Posterior vena cava (tissue), 2 donors: ENCODE measurements at places on chromosomes 6 and 20.

DNA sequence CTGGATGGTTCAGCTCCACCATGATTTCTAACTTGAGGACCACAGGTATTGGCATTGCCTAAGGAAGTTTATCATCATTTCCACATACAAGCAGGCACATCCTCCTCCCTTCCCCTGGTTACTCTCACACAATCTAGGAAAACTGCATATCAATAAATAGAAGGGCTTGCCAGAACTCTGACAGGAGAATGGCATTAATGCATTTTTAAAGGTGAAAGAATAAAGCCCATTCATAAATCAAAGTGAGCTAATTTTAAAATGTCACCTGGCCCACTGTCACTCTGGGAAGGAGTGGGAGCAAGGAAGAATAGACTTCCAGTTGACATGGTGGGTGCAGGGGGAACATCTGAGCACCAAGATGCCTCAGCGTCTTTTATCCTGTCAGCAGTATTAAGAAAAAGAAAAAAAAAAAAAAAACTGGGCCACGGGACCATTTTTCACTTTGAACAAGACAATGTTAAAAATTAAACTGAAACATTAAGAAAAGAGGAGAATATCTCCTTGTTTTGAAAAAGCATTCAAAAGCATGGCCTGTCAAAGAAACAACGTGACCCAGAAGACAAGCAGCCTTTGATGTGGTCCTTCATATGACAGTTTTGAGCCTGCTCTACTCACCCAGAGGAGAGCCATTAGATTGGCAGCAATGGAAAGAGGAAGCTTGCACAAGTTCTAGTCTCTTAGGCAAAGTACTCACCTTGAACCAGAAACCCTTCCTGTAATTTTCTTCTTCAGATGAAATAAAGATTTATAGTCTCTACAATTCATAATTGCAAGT is 39.3 kb upstream of the SMLR1 start:
- no peak for DNase-seq

GRCh38 chr6:144334150-144334708 is 49.1 kb downstream of the UTRN start:
- no peak for DNase-seq

- DNase-seq: no peak
Observed at GRCh38 chr20:61120595-61121515, 131.2 kb upstream of the CDH4 start.

DNA sequence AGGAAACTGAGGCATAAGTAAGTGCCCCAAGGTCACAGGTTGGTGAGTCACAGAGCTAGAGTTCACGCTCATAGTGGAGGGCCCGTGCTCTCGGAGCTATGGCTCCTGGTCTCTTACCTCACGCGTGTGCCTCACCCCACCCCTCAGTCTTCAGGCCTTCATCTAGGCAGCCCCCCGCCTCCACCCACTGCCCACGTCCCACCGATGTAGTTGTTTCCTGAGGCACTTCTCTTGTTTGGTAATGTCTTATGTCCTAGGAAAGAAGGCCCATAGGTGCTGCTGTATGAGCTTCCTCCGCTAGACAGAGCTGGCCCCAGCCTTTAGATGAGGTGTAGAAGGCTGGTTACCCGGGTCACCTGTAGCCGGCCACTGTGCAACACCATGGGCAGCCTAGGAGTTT is 5.1 kb downstream of the RIPK1 start:
- peak; percentile 62 for DNase-seq

GRCh38 chr6:20313960-20314530 is 87.6 kb upstream of the E2F3 start:
- DNase-seq: no peak

DNA sequence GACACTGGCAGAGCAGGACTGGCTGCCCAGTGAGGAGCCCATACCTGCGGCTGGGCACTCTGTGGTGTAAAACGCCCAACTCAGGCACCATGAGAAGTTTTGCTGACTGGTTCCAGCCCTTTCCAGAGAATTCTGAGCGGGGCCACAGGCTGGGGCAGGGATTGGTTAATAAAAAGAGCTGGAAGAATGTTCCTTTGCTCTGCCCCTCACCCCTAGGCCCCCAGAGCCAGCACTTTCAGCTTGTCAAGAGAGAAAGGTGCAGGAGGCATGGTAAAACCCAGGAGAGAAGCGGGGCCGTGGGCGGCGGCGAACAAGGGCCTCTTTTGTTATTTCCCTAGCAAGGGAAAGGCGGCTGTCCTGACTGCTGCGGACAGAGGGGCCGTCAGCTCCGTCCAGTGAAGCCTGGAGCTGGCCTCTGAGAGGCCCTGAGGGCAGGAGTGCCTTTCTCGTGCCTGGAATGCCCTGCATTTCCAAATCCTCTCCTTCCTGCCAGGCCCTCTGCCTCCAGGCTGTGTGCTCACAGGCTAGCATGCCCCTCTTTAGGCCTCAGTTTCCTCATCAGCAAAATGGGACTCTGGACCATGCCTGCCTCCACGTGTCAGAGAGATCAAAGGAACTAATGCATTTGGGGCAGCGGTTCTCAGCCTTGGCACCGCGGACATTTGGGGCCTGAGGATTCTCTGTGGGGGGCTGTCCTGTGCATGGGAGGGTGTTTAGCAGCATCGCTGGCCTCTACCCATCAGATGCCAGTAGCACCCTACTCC is 12.9 kb downstream of the SLC13A3 start:
- DNase-seq: no peak

DNA sequence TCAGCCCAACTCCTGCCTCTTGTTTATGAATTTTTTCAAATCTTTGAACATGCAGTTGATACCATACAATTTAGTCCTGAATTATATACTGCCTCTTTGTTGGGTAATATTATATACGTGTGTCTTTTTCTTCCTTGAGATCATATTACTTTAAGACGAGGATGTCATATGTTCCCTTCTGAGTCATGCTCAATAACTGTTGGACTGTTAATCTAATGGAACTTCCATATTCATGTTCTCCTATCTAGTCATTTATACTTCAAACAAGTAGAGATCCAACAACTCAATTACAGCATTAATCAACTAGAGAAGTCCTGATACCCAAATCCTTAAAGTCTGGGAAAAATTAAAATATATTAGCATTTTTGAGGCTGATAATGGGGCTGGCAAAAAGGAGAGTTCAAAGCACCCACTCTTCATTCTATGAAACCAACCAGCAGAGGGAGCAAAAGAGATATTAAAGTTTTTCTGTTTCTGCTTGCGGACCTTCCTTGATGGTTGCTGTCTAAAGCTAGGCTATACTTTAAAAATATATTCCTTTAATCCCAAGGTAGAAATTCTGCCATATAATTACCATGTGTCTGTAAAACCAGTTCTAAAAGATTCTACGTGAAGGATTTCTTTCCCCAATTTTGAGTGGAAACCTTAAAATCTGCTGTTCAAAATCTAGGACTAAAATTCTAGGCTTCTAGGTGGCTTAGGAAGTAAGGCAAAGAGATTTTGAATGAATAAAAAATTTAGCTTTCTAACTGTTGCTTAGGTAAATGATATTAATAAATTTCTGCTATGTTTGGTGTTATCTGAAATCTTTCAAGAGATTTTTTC is 498.9 kb downstream of the BCKDHB start:
- no peak for DNase-seq

GRCh38 chr6:4872841-4873240 is 96.6 kb downstream of the CDYL start:
- no peak for DNase-seq

GRCh38 chr20:24403406-24403805 is 66.0 kb upstream of the SYNDIG1 start:
- no peak for DNase-seq

DNA sequence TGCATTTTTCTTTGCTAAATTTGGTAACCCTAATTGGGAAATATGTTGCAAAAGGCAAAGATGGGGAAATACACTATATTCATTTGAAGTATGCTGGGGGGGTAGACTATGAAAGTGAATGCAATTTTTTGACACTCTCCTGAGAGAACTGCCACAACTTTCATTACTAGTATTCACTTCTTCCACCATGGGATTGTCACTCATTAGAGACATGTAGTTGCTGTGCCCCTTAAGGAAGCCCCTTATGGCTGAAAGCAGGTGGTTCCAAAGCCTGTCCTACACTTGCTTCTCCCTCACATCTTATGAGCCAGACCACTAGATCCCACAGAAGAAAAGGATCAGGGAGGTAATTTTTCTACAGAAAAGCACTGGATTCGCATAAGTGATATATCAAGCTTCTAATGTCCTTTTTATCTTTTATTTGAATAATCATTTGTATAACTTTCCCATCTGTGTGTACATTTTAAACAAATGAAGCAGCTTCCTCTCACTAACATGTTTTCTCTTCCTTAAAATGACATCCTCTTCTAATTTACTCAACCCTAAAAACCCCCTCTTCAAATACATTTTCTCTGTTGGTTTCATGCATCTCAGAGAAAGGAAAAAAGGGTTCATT is 83.8 kb downstream of the GCLC start:
- no peak for DNase-seq

- DNase-seq: no peak
Observed at GRCh38 chr6:114747995-114748625, 405.3 kb upstream of the HS3ST5 start.

DNA sequence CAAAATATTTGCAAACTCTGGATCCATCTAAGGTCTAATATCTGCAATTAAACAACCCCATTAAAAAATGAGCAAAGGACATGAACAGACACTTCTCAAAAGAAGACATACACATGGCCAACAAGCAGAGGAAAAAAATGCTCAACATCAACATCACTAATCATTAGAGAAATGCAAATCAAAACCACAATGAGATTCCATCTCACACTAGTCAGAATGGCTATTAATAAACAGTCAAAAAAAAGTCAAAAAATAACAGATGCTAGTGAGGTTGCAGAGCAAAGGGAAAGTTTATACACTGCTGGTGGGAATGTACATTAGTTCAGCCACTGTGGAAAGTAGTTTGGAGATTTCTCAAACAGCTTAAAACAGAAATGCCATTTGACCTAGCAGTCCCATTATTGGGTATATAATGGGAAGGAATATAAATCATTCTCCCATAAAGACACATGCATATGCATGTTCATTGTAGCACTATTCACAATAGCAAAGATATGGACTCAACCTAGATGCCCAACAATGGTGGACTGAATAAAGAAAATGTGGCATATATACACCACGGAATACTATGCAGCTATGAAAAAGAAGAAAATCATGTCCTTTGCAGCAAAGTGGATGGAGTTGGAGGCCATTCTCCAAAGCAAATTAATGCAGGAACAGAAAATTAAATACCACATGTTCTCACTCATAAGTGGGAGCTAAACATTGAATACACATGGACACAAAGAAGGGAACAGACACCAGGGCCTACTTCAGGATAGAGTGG is 9.1 kb downstream of the ZNFX1 start:
- DNase-seq: no peak

GRCh38 chr6:20341564-20341963 is 60.1 kb upstream of the E2F3 start:
- DNase-seq: no peak

DNA sequence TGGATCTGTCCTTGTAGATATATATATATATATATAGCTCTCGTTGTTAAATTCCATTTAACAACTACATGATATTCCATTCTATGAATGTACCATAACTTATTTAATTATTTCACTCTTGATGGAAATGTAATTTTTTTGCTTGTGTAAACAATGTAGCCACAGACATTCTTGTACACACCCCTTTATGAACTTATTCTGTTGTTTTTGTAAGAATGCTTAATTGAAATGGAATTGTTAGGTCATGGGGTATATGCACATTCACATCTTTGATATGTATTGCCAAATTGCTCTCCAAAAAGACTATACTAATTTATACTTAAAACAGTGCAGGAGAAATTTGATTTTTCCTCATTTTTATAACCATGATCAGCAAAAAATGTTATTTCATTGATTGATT is 67.2 kb downstream of the MAP3K4 start:
- no peak for DNase-seq

DNA sequence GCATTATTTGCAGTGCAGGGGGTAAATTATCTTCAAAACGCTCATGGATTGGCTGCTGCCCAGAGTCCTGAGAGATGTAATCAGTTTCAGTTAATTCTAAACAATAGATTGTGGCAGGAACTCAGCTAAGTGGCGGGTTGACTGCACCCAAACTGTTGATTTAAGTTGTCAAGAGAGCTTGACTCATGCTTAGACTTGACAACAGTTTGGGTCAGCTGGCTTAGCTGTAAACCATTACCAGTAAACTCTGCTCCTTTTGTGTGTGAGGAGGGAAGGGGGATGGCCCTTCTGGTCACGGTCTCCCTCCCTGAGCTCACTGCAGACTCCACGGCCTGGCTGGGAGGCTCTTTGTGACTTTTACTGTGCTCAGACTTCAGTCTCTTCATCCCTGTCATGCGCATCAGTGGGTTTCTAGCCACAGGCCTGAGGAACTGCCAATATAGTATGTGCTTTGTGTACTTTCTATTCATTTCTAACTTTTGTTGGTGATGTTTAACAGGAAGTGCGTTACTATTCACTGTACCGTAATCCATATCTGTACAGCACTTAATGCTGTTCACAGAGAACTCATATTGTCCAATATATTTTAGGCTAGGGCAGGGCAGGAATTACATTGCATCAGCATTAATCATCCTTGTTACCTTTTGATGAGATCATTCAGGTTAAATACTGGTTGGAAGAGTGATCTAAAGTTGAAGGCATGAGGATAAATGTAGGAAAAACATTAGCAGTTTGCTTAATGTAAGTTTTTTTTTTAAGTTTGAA is 488.3 kb downstream of the CDKAL1 start:
- no peak for DNase-seq

DNA sequence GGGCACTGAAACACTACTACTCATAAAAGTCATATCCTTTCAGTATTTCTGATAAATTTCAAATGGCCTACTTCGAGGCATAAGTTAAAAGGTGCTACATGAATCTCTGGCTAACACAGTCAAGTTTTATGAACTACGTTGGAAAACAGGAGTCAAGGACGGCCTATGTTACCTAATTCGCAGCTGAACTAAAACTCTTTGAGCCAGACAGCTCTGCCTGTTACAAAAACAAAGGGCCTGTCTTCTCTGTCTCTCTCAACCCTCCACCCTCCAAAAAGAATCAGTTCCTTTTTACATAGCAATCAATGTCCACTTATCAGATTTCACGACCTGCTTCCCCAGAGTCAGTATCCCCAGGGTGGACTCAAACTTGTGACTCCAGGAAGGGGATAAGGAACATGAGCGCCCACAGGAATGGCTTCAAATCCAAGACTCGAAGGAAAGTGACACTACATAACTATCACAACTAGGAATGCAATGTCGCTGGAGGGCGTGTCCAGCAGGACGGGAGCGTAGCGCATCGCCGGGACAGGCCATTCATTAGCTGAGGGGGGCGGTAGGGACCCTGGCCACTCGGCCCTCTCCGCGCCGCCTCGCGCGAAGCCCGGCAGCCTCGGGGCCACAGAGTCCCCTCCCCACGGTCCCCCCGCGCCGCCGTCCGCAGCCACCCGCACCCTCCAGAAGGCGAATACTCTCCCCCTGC is 591 bp downstream of the IBTK start:
- DNase-seq: no peak
